Dorsolateral prefrontal cortex (tissue), 122 donors: ENCODE measurements at places on chromosomes 11 and 22.

DNA sequence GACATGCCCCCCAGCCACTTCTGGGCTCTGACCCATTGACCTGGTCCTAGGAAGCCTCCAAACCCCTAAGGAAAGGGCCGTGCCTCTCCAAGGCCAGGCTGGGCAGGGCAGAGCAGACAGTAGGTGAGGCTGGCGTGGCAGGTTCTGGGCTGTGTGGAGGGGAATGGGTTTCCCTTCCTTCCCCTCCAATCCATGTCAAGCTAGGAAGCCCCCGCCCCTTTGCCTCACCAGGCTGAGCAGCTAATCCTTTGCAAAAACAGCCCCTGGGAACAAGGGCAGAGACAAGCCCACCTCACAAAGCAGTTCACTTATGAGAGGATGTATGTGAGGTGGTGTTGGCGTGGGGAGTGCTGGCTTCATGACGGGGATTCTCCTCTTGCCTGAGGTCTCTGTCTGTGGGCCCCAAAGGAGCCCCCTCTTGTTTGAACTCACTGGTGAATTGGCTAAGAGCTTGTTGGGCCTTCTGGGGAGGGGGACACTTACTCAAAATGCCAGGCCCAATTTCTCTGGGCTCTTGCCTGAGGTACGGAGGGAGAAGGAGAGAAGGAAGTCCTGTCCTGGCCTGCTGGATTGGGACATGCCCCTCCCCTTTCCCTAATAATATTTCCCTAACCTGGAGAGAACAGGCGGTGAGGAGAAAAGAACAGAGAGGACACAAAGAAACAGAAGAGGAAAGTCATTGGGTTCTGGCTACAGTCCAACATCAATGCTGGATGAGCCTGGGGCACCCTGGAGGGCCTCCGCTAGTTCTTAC lies 1.6 kb upstream of the TRIM29 start:
- no peak for DNase-seq

DNA sequence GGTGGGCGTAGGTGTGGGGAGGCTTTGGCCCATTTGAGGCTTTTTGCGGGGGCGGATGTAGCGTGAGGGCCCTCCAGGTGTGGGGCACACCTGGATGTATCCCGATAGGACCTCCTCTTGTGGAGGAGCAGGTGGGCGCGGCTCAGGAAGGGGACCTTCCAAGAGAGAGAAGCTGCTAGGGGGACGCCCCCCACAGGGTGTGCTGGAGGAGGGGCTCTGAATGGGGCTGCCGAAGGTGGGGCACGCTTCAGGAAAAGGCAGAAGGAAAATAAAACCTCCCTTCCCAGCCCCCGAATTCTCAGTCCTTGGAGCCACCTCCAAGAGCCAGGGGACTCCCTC lies 621 bp downstream of the SGSM1 start:
- DNase-seq: no peak

DNA sequence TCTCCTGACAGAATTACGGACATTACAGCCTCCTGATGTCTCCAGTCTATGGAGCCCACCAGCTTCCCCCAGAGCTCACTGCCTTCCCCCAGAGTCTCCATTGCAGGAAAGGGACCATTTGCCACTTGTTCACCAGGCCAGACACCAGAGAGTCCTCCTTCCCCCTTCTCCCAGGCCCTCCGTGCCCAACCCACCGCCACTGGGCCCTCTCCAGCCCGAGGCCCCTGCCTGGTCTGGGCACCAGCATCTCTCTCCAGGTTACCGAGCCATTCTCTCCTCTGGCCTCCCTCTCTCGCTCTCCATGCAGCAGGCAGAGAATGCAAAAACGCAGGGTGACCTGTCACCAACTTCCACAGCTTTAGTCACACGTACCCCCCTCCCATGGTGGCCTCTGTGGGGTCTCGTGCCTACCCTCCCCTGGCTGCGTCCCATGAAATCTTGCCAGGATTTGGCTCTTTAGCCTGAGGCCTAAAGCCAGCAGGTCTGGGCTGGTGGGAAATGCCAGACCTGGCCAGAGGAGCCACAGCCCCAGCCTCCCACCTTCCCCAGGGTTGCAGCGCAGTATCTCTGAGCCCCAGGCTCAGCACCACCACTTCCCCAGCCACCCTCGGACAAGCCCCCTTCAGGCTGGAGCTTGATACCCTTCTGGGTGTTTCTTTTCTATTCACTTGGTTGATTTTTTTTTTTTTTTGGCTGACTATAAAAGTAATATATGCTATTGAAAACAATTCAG lies 6.8 kb upstream of the SERPINH1 start:
- no peak for DNase-seq

DNA sequence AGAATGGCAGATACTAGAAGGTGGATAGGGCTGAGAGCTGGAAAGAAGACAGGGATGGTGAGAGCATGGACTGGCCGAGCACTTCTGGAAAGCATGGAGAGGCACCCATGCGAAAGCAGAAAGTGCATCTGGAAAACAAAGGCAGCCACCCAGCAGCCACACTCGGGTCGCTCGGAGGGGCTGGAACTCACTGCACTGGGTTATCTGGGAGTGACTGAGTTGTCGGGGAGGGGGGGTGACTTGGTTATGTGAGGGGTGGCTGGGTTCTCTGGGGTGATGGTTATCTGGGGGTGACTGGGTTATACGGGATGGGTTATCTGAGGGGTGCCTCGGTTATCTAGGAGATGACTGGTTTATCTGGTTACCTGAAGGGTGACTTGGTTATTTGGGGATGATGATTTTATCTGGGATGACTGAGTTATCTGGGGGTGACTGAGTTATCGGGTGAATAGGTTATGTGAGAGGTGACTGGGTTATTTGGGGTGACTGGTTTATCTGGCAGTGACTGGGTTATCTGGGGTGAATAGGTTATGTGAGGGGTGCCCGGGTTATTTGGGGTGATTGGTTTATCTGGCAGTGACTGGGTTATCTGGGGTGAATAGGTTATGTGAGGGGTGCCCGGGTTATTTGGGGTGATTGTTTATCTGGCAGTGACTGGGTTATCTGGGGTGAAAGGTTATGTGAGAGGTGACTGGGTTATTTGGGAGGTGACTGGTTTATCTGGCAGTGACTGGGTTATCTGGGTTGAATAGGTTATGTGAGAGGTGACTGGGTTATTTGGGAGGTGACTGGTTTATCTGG lies 2.6 kb upstream of the PANX2 start:
- no peak for DNase-seq

DNA sequence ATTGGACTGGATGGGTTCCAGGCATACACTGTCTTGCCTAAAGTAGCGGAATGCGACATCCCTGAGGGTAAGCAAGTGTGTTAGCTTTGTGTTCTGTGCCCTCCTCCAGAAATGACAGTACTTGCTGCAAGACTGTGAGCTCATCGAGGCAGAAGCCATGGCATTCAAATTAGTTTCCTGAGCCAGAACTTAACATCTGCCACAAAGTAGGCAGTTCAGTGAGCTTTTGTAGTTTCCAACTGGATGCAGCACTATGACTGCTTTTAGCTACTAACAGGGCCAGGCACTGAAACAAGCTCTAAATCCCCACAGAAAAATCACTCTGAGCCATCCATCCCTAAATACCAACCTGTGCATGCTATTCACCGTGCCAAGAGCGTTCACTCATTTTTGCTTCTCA lies 1.2 kb upstream of the FAR1 start:
- DNase-seq: no peak

GRCh38 chr22:33492210-33492651 lies 428.0 kb downstream of the LARGE1 start:
- no peak for DNase-seq

DNA sequence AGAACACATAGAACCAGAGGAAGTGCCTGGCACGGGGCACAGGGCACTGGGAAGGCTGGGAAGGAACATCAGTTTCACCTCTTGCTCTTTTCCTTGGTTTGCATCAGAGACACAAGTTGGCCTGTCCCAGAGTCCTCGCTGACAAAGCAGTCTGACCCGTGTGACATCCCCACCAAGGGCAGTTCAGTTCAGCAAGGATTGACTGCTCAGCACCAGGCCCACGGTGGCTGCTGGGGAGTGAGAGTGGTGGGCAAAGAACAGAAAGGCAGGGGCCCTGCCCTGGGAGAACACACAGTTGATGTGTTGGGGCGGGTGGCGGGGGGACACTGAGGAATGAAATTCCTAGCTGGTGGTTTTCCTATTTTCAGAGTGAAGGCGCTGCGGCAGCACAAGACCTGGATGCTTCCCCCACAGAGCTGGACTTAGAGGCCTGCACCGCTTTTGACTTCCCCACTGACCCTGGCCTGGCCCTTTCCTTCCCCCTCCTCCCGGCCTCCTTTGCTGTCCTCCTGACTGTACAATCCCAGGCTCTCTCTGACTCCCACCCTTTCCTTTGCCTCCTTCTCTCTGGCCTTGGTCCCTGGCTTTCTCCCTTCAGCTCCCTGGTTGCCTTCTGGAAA lies 2.2 kb upstream of the TMPRSS13 start:
- no peak for DNase-seq

DNA sequence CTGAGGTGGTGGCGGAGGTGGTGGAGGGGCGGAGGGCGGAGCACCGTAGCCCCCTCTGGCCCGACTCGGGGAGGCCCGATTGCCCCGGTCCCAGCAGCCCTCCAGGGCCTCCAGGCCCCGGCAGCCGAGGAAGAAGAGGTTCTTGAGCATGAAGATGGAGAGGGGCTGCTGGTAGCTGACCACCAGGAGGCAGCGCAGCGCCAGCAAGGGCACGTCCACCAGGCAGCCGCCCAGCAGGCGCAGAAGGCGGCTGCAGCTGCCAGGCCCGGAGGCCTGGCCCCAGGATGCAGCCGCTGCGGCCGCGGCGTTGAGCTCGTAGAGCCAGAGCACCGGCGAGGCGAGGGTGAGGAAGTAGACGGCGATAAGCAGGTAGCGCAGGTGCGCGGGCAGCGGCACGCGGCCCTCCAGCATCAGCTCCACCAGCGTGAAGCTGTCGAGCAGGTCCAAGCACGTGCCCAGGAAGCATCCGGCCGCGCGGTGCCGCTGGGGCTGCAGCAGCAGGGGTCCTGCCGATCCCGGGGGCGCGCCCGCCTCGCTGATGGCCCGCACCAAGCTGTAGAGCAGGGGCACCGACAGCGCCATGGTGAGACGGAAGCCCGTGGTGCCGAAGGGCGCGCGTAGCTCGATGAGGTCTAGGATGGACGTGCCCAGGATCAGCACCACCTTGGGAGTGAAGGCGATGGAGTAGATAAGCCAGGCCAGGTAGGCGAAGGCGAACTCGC lies 1.5 kb downstream of the TMEM121B start:
- DNase-seq: peak; percentile 47

DNA sequence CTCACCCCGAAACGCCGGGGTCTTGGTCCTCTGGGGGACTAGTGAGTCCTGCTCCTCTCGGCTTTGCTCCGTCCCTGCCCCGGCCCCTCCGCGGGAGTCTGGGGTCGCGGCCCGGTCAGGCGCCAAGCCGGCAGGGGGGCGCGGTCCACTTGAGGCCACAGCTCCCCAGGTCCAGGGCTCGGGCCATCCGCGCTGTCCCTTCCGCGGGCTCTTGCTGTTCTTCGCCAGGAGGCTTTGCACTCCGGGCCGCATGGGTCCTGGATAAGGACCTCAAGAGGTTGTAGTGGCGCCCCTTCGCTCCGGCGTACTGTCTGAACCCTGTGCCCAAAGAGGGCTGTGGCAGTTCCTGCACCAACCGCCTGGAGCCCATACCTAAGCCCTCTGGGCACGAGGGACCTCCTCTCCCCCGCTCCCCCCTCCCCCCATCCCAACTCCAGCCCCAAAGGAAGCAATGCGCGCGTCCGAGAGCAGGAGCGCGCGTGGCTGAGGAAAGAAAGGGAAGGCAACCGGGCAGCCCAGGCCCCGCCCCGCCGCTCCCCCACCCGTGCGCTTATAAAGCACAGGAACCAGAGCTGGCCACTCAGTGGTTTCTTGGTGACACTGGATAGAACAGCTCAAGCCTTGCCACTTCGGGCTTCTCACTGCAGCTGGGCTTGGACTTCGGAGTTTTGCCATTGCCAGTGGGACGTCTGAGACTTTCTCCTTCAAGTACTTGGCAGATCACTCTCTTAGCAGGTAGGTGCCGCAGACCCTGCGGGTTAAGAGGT lies at the start of gene ADM:
ADM (plus strand) TSS at position 579 of the 767 bp plus-strand sequence. CDS start 628 bp downstream, outside the sequence.
- peak; percentile 81 for DNase-seq

DNA sequence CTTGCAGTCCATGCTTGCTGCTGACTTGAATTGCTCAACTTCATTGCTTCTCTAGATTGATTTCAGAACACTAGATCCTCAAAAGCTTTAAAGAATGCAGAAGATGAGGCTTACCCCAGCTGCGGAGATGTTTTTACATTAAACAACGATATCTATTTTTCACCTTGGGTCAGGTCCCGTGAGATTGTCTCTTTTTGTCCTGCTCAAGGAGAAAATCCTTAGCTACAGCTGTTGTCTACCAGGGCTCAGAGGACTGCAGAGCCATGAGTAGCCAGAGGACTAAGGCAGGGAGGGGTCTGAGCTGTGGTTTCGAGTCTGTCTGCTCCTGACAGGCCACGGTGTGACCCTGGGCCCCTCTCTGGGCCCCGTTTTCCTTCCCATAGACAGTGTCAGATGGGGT lies 51.4 kb downstream of the PKNOX2 start:
- DNase-seq: no peak

DNA sequence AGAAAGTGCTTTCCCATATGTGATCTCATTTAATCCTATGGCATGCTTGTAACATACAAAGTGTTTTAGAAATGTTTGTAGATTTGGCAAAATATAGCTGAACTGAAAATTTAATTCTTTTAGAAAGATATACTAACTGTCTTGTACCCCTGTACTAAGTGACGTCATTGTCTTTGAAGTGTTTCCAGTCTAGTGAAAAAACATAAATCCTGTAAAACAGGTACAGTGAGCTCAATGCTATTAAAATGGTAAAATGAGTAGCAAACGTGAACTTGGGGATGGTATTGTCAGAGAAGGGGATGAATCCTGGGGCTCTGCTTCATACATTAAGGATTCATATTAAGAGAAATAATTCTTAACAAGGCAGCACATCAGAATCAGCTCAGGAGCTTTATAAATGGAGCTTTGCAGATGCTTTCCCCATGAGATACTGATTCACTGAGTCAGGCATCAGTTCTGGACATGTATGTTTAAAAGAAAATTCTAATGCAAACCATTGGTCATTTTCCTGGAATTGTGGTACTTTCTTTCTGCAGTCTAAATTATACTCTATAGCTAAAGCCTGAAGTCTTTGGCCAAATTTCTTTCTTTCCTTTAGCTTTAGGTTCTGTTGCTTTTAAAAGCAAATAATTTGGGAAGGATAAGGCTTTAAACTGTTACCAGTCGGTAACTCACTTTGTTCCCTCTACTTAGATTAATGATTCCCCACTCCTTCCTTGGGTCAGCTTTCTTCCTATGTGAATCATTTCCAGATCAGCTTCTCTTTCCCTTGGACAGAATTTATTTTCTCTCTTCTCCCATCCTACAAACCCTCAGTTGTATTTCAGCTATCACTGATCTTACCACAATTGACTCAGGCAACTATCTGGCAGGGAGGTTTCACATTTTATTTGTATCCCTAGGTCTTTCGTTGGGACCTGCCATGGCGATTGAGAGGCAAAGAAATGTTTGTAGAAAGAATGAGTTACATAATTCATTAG lies 57.5 kb upstream of the DDI1 start:
- DNase-seq: no peak
